ENCODE measurements at places on chromosomes 5 and 9.
A peak's percentile ranks its signal among the peaks of the same experiment; 100 is the strongest.

GRCh38 chr5:32312197-32312594, 543 bp downstream of the MTMR12 start:
- no peak for DNase-seq
- peaks cover 38% of the 10 kb centered on the region for H3K4me1 ChIP-seq
- H3K4me3 ChIP-seq, result peak overlapping the region; percentile 96

DNA sequence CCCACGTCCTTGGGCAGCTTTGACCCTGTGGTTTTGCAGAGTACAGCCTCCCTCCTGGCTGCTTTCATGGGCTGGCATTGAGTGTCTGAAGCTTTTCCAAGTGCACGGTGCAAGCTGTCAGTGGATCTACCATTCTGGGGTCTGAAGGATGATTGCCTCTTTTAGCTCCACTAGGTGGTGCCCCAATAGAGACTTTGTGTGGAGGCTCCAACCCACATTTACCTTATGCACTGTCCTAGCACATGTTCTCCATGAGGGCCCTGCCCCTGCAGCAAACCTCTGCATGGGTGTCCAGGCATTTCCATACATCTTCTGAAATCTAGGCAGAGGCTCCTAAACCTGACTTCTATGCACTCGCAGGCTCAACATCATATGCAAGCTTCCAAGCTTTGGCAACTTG, 644.2 kb upstream of the CDH9 start:
- no peaks in the 10 kb centered on the region for H3K36me3 ChIP-seq
- H3K4me3 ChIP-seq, result no peak overlapping the region
- no peak for DNase-seq

DNA sequence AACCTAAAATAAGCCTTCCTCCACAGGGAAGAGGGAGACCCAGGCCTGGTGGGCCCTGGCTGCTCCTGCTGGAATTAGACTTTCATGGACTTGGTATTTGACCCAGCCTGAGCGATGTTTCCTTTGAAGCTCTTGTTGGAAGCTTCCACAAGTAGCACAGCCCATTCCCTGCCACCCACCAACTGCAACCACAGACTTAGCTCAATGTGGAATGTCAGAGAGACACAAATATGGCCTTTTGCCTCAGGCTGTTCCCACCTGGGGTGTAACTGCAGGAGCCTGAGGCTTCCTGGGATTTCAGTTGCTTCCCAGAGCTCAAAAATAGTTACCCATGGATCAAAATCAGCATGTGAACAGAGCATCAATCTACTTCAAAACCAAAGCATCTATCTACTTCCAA, 70.3 kb upstream of the LHFPL2 start:
- H3K4me1 ChIP-seq, result no peaks in the 10 kb centered on the region
- H3K27ac ChIP-seq, result no peak overlapping the region
- H3K4me3 ChIP-seq, result no peak overlapping the region
- DNase-seq, result no peak
- no peaks in the 10 kb centered on the region for H3K36me3 ChIP-seq

DNA sequence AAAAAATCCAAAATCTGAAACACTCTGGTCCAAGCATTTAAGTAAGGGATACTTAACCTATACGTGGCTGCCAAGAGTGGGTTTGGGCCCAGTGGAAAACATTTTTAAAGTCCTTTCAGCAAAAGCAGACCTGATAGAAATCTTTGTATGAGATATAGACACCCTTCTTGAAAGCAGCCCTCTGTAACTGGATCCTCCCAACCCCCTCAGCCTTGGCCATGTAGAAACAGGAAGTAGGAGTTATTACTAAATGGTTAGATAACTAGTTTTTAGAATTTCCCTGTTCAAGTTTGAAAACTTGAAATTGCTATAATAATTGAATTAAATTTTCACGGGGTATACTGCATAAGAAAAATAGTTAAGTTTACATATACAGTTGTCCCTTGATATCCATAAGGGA, 111.3 kb upstream of the PCA3 start:
- peaks cover 32% of the 10 kb centered on the region for H3K4me1 ChIP-seq
- no peak for DNase-seq
- H3K27me3 ChIP-seq, result no peaks in the 10 kb centered on the region
- H3K27ac ChIP-seq, result no peak overlapping the region

GRCh38 chr5:67240846-67241245, 44.2 kb upstream of the CD180 start:
- peaks cover 1% of the 10 kb centered on the region for H3K27me3 ChIP-seq
- no peaks in the 10 kb centered on the region for H3K4me1 ChIP-seq
- no peak overlapping the region for H3K4me3 ChIP-seq
- no peak overlapping the region for H3K27ac ChIP-seq
- no peak for DNase-seq
- H3K36me3 ChIP-seq, result no peaks in the 10 kb centered on the region

- no peaks in the 10 kb centered on the region for H3K4me1 ChIP-seq
- H3K36me3 ChIP-seq, result no peaks in the 10 kb centered on the region
- H3K27me3 ChIP-seq, result peaks cover 11% of the 10 kb centered on the region
- no peak overlapping the region for H3K27ac ChIP-seq
- H3K4me3 ChIP-seq, result no peak overlapping the region
Observed at GRCh38 chr5:133751421-133751820, 139.1 kb upstream of the FSTL4 start.
